ENCODE measurements at places on chromosomes 7 and 10.

DNA sequence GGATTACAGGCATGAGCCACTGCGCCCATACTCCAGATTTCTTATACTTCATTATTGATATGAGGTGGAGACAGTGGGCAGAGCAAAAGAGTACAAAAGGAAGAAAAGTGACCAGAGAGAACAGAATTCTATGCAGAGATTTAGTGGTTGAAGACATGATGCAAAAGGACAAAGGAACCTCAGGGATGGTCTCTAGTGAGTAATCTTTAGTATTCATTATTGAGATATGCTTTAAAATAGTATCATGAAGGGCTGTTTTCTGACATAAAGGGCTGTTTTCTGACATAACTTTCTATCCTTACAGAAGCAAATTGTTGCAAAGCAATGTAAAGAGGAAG is 81.2 kb upstream of the OIT3 start:
- no peak for DNase-seq

DNA sequence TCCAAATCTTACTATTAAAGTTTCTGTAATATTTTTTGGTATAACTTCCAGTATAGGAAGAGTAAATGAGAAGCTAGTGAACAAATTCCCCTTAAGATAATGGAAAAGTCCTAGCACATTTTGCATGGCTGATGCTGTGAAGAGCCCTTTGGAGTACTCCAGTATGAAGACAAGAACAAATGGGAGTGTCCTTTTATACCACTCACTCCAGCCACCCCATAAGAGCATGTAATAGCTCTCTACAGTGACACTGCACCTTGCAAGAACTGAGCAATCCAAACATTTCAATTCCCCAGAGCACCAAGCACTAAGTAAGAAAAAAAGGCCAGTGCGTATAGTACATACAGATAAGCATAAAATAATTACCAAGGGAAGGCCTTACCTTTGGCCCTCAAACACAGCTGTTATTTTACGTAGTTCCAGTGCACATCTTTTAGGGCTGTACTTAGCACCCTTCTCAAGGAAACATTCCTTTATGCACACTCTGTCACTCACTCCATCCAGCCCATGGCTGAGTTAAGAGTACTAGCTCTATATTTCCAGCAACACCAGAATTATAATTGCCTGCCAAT is 135.4 kb downstream of the ST7 start:
- no peak for DNase-seq

- DNase-seq, result no peak
Observed at GRCh38 chr7:39691821-39692220, 68.4 kb downstream of the RALA start.

DNA sequence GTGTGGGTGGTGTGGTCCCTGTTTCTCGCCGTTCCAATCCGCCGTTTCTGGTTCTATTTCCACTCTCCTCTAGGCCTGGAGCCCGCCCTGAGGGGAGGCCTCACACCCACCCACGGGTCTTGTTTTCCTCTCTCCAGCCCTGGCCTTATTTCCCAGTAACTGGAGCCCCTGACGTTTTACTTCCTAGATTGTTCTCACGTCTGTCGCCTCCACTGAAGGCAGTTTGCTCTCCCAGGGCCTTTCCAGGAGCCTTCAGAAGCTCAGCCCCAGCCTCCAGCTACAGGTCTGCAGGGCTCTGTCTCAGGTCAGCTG is 30.6 kb downstream of the CFAP46 start:
- no peak for DNase-seq

DNA sequence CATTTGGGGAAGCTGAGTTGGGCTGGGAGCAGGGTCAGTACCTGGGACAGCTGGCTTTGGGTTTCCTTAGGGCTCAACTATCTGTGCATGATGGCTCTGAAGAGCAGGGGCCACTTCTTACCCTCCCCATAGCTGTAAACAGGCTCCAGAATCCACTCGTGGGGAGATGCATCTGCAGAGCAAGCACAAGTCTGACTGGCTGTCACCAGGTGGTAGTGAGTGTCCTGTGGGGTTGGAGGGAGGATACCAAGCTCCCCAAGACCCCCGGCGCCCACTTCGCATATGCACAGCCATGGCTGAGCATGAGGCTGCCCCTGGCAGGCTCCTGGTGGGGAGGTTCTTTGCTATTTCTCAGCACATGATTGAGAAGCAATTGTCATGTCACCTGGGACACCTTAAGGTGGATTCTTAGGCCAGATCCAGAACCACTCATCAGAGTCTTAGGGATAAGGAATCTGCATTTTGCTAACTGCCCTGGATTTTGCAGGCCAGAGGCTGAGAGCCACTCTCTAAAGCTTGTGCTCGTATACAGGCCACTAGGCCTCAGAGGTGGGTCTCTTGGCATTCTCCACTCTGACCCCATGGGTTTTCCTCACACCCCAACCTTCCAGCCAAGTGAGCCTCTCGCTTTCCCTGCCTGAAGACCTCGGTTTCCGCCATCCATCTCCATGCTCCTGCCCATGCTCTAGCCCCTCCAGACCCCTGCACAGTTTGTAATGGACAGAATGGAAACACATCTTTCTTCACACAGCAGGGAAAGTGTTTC is 53.7 kb downstream of the ADCY1 start:
- DNase-seq, result no peak

GRCh38 chr10:122835908-122836307 is 9.7 kb downstream of the CUZD1 start:
- no peak for DNase-seq

GRCh38 chr10:24209946-24210491 is 1.1 kb downstream of the KIAA1217 start:
- peak; percentile 19 for DNase-seq

- DNase-seq, result no peak
Observed at GRCh38 chr10:125147971-125148439, 12.4 kb downstream of the CTBP2 start.

DNA sequence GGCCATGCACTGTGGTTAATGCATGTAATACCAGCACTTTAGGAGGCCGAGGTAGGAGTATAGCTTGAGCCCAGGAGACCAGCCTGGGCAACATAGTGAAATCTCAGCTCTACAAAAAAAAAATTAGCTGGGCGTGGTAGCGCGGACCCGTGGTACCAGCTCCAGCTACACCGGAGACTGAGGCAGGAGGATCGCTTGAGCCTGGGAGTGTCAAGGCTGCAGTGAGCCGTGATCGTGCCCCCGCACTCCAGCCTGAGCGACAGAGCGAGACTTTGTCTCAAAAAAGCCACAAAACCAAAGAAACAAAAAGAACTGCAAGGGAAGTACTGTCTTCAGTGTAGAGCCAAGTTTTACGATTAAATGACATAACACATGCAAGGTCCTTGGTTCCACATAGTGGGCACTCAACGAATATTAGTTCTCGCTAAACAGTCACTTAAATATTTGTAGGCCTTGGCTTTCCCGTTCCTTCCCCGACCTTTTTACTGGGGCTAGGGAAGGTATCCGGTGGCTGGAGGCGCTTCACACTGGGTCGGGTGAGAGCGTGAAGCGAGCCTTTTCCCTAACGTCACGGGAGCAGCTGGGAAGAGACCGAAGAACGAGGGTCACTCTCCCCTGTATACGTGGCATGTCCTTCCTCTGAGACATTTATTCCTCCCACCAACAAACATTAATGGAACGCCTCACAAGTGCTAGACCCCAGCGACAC is 993 bp upstream of the SND1 start:
- peak; percentile 8 for DNase-seq

DNA sequence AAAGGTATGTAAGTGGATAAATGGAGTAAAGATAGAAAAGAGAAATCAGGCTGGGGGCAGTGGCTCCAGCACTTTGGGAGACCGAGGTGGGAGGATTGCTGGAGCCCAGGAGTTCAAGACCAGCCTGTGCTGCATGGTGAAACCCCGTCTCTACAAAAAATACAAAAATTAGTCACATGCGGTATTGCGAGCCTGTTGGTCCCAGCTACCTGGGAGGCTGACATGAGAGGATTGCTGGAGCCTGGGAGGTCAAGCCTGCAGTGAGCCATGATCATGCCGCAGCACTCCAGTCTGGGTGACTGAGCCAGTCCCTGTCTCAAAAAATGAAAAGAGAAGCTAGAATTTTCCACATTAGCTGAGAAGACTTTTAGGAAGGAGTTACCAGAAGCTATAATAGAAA is 14.8 kb downstream of the LCOR start:
- no peak for DNase-seq

- DNase-seq, result peak; percentile 73
Observed at GRCh38 chr10:77925795-77926565, 575 bp downstream of the DLG5 start.

DNA sequence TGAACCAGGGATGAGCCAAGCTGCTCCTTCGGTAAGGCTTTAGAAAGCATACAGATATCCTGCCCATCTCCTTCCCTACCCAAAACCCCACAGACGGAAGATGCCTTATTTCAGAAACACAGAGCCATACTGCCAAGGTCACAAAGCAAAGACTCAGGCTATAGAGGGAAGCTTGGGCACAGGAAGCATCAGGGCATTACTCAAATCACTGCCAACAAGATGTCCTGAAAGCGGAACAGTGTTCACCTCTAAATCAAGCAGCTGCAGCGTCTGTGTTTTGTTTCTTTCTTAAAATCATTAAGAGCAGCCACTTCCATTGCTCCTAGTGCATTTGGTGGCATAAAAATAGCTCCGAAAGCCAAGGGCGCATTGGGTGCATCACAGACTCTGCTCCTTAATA is 307.3 kb downstream of the SORCS1 start:
- DNase-seq, result no peak

- no peak for DNase-seq
Observed at GRCh38 chr7:150447966-150448788, 2.3 kb upstream of the GIMAP8 start.

DNA sequence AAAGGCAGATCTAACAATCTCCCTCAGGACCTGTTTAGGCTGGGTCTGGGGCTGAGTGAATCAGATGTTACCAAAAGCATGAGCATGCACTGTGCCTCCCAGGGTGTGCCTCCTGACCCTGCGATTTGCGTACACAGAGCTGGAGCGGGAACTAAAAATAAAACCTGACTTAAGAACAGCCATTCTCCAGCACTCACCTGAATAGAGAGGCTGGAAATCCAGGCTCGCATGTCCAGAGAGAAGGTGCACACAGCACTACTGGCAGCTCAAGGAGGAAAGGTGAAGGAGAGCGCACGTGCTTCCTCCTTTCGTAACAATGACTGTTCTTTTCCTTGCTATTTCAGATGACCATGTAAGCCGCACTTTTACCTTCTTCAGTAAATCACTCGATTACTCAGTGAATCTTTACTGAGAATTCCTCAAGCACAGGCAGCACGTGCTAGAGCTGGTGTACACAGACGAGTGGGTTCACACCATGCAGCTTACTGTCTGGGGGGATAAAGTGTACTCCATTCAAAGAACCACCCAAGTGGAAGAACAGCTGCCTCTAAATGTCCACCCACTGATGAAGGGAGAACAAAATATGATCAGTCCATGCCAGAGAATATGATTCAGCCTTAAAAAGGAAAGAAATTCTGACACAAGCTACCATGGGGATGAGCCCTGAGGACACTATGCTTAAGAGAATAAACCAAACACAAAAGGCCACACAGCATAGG is 45.6 kb downstream of the SFMBT2 start:
- no peak for DNase-seq

DNA sequence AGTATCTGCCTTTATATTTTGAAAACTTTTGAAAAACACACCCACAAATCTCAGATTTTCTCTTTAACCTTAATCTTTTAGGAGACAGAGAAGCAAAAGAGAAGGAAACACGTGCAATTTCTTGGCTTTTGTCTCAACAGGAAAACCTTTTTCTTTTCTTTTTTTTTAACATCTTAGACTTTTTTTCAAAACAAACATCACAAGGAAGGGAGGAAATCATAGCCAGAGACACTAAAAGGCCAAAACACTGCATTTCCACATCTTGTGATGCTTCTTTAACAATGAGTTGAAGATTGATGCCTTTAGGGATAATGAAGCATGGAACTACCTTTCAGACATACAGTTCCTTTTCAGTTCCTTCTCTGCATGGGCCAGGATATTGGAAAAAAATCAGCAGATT is 136.6 kb upstream of the NRBF2 start:
- no peak for DNase-seq

DNA sequence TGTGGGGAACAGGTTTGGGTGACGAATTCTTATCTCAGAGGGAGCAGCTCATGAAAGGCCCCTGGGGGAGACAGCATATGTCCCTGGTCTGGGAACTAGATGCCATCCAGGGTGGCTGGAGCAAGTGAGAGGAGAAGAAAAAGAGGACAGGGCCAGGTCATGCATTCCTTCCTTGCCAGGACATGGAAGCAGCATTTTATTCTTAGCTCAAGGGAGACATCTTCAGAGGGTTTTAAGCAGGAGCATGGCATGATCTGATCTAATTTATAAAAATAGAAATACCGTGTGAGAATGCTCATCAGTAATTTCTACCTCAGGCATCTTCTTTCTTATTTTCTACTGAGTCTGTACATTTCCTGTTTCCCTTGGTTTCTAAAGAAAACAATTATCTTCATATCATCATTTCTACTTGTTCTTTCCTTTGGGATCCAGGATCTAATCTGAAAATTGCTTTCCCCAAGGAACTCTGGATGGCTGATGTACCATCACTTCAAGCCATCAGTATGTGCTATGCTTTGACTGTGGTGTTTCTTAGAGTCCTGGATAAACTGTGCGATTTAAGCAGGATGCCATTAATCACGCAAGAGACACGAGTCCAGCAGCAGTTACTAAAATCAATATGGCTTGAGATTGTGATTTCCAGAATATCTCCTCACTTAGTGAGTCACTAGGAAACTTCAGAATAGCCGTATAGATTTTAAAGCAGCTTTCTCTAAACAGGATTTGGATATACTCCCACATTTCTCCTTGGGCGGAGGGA is 386.2 kb downstream of the GALNT17 start:
- no peak for DNase-seq

GRCh38 chr7:67781841-67782240 is 785.2 kb downstream of the TYW1 start:
- no peak for DNase-seq

DNA sequence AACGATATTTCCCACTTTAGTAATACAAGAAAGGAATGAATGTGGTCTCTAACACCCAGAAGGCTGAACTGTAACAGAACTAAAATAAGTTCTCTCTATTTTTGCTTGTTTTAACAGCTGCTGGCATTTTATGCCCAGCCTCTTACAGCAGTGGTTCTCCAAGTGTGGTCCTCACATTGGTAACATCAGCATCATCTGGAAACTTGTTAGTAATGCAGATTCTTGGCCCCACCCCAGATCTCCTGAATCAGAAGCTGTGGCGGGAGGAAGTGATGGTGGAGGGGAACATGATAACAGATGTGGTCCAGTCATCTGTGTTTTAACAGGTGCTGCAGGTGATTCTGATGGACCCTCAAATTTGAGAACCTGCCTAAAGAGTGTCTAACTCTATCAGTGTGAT is 170.1 kb downstream of the TMEM26 start:
- no peak for DNase-seq

DNA sequence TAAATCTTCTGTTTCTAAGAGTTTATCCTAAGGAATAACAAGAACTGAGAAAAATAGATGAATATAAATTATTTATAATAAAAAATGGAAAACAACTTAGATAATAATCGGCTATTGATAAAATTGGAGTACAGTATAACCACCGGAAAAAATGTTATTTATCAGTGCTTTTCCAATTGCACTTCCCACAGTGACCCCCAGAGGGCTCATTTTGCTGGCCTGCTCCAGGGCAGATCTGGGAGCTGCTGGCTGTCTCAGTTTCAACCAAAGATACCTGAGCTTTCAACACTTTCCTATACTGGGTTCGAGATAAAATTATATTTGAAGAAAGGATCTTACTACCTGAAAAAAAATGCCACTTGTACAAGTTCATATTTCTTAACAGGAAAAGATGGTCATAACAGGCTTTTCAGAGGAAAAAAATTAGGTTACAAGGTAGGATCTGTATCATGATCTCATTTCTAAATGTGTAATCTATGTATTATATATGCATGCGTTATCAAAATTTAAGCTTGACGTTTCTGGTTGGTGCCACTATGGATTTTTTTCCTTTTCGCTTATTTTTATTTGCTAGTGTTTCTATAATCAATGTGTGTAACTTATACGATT is 165.7 kb downstream of the NPSR1 start:
- DNase-seq, result peak; percentile 36

GRCh38 chr7:95317546-95317945 is 6.8 kb downstream of the PON1 start:
- no peak for DNase-seq

All from prostate gland (tissue), 2 donors.